ENCODE measurements at places on chromosomes 7 and 10.

GRCh38 chr10:50506861-50507573, 116.7 kb downstream of the SGMS1 start:
- no peak for DNase-seq

- DNase-seq = peak; percentile 33
Observed at GRCh38 chr10:16646181-16647059, 124.7 kb upstream of the C1QL3 start.

- DNase-seq = no peak
Observed at GRCh38 chr10:7359356-7359755, 51.5 kb downstream of the SFMBT2 start.

- no peak for DNase-seq
Observed at GRCh38 chr10:68992636-68993440, 4.2 kb downstream of the KIFBP start.

DNA sequence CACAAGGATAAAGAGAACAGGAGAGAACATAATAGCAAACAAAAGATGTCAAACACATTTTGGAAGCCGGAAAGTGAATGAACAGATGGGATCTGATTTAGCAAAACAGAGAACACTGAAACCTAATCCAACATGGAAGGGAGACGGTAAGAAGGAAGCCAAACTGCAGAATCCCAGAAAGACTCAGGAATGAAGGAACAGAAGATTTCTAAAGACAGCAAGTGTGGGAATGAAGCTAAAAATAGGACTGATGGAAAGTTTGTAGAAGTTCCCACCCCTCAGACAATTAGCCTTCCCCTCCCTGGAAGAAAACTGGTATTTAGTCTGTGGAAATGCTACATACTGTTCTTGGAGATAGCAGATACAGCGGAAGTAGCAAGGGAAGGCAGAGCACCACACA, 40.8 kb downstream of the SLC16A12 start:
- DNase-seq = no peak

DNA sequence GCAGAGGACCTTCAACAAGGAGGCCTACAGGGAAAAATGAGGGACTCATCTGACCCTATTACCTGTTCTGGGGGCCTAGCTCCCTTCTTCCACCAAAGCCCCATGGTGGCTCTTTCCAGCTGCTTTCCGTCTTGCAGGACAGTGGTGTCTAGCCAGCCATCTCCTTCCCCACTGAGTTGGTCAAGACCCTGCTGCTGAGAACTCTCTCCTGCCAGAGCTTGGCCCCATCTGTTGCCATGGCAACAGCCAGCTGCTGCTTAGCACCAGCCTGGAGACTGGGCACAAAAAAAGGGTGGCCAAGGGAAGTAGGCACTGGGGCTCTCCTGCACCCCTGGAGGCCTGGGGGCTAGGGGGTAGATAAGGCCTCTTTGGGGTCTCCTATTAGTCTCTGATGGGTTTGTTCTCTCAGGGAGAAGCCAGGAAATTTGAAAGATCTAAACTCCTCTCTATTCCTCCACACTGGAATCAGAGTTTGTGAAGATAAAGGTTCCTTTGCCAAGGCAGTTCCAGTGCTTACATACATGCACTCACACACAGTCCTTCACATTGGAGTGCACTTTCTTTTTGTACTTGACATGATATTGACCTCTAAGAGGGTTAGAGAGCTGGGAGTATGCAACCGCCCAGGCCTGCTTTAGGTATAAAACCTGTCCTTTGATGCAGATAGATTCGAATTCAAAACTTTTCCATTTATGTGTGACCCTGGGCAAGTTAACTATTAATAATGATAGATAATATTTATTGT, 15.8 kb downstream of the TSPAN33 start:
- no peak for DNase-seq
